ENCODE measurements at places on chromosomes 3 and 15. TPM values are rescaled to one million over a fixed set of nuclear protein-coding genes. Genes with fewer than 3 reads are reported as not detected.

The SPATA12 gene
- total RNA-seq: not detected

The MESD gene
- 29.3 TPM for total RNA-seq

The TRH gene
- total RNA-seq: not detected

The LARP6 gene
- not detected for total RNA-seq

The ARPIN gene
- not detected for total RNA-seq

The VEPH1 gene
- total RNA-seq: not detected

The TEX9 gene
- 0.83 TPM for total RNA-seq

The GABRA5 gene
- total RNA-seq: not detected

The LRRC2 gene
- 0.86 TPM for total RNA-seq

The ST3GAL6 gene
- 0.10 TPM for total RNA-seq

The GPR156 gene
- not detected for total RNA-seq

The VILL gene
- total RNA-seq: 27.3 TPM

The PLOD2 gene
- total RNA-seq: 0.26 TPM

The ASB14 gene
- not detected for total RNA-seq

The AP3S2 gene
- total RNA-seq: 22.1 TPM

The ETV5 gene
- total RNA-seq: 2.3 TPM

The PYGO1 gene
- not detected for total RNA-seq

The QTRT2 gene
- total RNA-seq: 29.4 TPM

The MNS1 gene
- total RNA-seq: not detected

The LRRC34 gene
- 4.3 TPM for total RNA-seq

The STRIT1 gene
- not detected for total RNA-seq

The GDPGP1 gene
- 11.2 TPM for total RNA-seq

The MST1R gene
- total RNA-seq: 3.0 TPM

The GXYLT2 gene
- total RNA-seq: not detected

The INKA1 gene
- total RNA-seq: 0.46 TPM

The SERPINI2 gene
- total RNA-seq: not detected

The PTH1R gene
- not detected for total RNA-seq

The TM4SF18 gene
- total RNA-seq: not detected

The CHRNA7 gene
- total RNA-seq: not detected

The AGTR1 gene
- not detected for total RNA-seq

The KNG1 gene
- total RNA-seq: not detected

The NEK10 gene
- total RNA-seq: 0.53 TPM

The LRRC31 gene
- not detected for total RNA-seq

The FRMD5 gene
- total RNA-seq: not detected

The EXD1 gene
- total RNA-seq: not detected

The MUC13 gene
- not detected for total RNA-seq
